ENCODE measurements at places on chromosomes 2 and 18.

- DNase-seq = no peak
Observed at GRCh38 chr2:157264099-157264498, 6.6 kb downstream of the GALNT5 start.

DNA sequence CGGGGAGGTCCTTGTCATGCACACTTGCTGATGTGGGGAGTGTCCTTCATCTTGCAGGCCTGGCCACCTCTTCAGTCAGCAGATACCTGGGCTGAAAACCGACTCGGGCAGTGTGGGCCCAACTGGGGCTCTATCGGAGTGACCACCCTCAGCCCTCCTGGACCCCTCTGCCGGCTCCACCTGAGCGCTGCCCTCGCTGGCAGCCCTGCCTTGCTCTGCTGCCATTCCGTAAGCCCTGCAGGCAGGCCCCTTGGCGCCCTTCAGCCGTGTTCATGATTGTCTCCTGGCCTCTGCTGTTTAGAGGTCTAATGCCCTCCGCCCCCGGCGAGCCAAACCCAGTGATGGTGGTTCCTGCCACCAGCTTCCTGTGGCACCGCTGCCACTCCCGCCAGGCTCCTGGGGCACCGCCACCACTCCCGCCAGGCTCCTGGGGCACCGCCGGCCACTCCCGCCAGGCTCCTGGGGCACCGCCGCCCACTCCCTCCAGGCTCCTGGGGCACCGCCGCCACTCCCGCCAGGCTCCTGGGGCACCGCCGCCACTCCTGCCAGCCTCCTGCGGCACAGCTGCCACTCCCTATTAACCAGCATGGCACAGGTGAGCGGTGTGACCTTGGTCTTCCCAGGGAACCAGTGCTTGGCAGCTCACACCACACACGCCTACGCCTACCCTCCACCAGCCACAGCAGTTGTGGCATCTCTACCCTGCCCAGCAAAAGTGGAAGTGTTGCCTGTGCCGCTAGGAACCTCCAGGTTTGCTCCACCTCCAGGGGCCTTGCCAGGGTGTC, 15.9 kb downstream of the CAPN10 start:
- DNase-seq = no peak

- DNase-seq = no peak
Observed at GRCh38 chr2:31312898-31313297, 78.9 kb downstream of the EHD3 start.

DNA sequence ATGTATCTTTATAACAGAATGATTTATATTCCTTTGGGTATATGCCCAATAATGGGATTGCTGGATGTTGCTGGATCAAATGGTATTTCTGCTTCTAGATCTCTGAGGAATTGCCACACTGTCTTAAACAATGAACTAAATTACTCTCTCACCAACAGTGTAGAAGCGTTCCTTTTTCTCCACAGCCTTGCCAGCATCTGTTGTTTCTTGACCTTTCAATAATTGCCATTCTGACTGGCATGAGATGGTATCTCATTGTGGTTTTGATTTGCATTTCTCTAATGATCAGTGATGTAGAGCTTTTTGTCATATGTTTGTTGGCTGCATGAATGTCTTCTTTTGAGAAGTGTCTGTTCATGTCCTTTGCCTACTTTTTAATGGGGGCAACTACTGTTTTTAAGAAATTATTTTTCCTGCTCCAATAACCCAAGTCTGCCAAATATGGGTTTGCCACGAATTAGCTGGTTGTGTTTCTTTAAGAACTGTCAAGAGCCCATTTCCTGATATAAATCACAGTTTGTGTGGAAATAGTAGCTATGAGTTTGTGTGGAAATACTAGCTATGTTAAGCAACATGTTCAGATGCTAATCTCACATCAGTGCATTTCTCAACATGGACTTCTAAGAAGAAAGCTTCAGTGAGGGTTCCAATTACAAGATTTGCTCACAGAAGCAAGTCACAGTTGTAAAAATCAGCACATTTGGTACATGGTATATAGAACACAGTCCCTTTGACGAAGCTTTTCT, 259.4 kb downstream of the ANAPC1 start:
- DNase-seq = no peak

DNA sequence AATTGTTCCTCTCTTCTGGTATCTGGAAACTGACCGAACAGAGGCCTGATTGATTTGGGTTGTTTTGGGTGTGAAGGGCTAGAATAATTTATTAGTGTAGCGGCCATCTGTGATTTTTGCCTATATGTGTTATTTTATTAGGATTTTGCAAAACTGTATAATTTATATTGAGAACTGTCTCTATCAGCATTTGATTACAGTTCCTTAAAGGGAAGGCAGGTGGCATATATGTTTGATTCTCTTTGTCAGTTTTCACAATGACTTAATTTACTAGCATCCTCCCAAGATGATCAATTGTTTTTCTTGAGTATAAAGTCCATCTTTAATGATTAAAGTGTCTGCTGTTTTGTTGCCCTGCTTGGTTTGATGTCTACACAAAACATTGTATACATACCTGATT, 4.5 kb downstream of the NBEAL1 start:
- no peak for DNase-seq

GRCh38 chr18:27661320-27662018, 476.4 kb upstream of the CHST9 start:
- peak; percentile 5 for DNase-seq

DNA sequence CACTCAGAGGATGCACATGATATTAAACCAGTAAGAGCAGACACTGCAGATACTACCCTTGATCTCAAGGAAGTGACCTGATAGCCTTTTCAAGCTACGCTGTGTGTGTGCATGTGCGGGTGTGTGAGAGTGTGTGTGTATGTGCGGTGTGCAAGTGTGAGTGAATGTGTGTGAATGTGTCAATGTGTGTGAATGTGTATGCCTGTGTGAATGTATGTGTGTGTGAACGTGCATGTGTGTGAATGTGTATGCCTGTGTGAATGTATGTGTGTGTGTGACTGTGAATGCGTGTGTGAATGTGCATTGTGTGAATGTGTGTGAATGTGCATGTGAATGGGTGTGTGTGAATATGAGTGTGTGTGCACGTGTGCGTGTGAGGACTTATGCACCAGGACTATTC, 53.8 kb downstream of the KCNG2 start:
- DNase-seq = no peak
